ENCODE measurements at places on chromosomes 3 and 15.
A peak's percentile ranks its signal among the peaks of the same experiment; 100 is the strongest.

GRCh38 chr3:138944929-138945708 lies 1.8 kb downstream of the FOXL2 start:
- DNase-seq = peak; percentile 9

DNA sequence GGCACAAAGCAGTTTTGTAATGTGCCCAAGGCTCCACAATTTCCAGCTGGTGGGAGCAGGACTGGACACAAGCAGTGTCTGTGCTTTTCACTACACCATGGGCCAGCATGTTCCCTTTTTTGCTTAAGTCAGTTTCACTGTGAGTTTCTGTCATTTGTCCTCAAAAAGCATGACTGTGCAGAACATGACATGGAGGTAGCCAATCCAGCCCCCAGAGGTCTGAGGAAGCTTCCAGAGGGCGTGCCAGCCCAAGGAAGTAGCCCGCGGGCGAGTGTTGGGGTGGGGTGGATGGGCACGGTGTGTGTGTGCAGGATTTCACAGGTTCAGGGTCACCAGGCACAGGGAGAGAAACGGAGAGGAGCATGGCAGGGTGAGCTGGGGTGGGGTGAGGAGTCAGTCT lies 8.0 kb upstream of the EEFSEC start:
- DNase-seq = peak; percentile 68

- no peak for DNase-seq
Measured at GRCh38 chr15:38874464-38874863, 309.9 kb upstream of the RASGRP1 start.

- DNase-seq = no peak
Measured at GRCh38 chr15:98875309-98875708, 132.3 kb downstream of the PGPEP1L start.

GRCh38 chr3:130850044-130850797 lies 43.7 kb upstream of the ATP2C1 start:
- peak; percentile 100 for DNase-seq

DNA sequence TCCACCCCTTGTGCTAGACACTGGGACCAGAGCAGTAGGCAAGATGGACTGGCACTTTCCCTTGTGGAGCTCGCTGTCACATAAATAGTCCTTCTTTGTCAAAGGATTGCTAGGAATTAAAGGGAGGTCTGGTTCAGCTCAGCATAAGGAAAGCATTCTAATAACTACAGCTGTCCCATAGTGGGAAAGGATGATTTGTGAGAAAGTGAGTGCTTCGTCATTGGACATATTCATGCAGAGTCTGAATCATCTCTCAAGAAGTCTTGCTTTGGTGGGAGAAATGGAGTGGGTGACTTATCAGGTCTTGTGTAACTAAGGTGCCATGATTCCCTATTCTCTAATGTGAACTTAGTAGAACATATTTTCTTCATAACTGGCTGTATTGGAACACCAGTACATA lies 14.7 kb downstream of the PPARG start:
- DNase-seq = no peak

GRCh38 chr15:27628486-27628885 lies 470.6 kb downstream of the OCA2 start:
- no peak for DNase-seq

DNA sequence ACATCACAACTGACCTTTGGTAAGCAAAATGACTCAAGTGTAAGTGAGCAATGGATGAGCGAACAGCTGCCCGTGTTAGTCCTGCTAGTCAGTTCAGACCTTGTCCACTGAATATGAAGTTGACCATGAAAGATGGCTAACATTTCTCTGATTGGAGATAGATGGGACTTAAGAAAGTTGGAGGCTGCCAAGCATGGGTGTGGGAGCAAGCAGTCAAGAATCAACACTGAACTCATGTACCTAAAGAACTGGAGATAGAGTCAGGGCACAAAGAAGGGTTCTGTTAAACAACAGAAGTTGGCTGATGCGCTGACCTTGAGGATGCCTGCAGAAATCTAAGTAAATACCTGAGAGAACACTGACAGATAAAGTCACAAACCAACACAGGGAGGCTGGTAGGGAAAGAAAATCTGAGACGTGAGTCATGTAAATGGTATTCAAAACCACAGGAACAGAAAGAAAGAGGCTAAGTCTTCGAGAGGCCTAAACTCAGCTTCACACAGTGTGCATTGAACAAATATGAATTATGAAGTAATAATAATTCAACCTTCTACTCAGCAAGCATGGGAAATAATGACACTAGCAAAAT lies 30.7 kb upstream of the ANPEP start:
- DNase-seq = no peak

- peak; percentile 25 for DNase-seq
Measured at GRCh38 chr3:196942915-196943277, 568 bp upstream of the NCBP2 start.

- peak; percentile 85 for DNase-seq
Measured at GRCh38 chr15:41661518-41662225, 1.5 kb downstream of the MGA start.

- DNase-seq = no peak
Measured at GRCh38 chr3:195767792-195768191, 43.9 kb downstream of the MUC4 start.

DNA sequence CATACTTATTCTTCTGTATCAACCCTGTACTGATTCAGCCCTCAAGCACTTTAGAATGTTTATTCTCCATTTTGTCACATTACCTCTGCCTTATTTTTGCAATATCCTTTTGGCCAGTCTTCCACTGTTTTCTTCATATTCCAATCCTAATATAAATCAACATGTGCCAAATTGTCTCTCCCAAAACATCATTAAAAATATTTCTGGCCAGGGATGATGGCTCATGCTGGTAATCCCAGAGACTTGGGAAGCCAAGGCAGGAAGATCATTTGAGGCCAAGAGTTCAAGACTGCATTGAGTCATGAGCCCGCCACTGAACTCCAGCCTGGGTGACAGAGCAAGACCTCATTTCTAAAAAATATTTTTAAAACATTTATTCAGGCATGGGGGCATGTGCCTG lies 641.4 kb upstream of the CBLB start:
- DNase-seq = no peak

DNA sequence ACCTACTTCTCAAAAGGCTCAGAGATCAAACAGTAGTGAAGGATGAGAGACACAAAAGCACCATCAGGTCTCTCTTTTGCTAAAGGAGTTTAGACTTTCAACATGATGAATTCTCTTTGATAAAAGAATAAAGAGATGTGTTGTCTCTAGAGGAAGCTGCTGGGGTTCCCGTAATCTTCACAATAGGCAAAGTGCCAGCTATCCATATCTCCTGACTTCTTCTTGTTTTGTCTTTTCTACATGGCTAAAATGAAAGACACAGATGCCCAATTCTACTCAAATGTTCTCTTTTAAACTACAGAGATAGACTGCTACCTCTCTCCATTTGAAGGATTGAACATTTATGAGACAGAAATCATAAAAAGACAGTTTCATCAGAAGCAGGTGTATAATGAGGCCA lies 38.4 kb upstream of the TUSC7 start:
- DNase-seq = no peak

- no peak for DNase-seq
Measured at GRCh38 chr3:124174476-124174875, 182.6 kb upstream of the ROPN1 start.

DNA sequence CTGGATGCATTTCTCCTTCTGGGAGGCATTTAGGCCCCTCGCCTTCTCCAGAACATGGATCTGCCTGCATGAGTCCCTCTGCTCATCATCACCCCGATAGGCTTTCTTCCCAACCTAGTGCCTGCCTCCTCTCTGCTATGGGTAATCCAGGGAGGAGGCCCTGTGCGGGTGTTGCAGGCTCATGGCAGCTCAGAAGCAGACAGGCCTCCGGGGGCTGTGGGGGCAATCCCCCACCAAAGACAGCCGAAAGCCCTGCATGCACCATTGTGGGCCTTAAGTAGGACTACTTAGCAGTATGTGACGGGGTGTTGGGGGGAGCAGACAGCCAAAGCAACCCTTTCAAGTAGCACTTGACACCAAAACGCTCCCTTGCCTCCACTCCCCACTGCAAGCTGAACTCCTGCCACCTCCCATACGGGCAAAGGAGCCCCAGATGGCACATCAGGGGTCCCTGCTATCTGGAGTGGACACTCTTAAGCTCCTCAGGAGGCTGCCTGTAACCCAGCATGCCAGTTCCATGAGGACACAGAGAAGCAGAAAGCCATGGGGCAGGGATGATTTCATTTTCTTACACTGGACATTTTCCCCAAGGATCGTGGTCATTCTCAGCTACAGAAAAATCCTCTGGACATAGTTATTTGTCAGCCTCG lies 98.8 kb upstream of the HACD2 start:
- no peak for DNase-seq

GRCh38 chr3:43180694-43181093 lies 74.8 kb upstream of the POMGNT2 start:
- no peak for DNase-seq

DNA sequence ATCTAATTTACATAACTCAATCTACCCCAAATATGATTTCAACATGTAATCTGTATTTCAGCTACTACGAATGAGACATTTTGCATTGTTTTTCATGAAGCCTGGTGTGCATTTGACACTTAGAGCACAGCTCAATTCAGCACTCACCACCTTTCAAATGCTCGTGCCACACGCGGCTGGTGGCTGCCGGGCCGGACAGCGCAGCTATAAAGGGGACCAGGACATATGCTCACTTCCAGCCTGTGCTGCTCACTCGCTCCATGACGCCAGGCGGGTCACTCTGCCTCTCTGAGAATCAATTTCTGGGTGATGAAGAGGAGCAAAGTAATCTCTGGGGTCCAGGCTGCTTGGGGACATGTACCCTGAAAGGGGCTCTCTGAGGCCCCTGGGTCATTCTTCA lies 93.1 kb downstream of the WNT7A start:
- no peak for DNase-seq

GRCh38 chr3:150348500-150348899 lies 59.6 kb upstream of the TSC22D2 start:
- no peak for DNase-seq

Data from hematopoietic multipotent progenitor cell treated with erythropoietin and hydrocortisone succinate and interleukin-3 and kit ligand, for 8 days (in vitro differentiated cells).